ENCODE measurements at places on chromosomes 6 and 20.

- DNase-seq, result no peak
These were observed 17.0 kb downstream of the UQCC2 start for GRCh38 chr6:33694401-33694931.

GRCh38 chr6:73519926-73520687 is 725 bp downstream of the EEF1A1 start:
- no peak for DNase-seq

DNA sequence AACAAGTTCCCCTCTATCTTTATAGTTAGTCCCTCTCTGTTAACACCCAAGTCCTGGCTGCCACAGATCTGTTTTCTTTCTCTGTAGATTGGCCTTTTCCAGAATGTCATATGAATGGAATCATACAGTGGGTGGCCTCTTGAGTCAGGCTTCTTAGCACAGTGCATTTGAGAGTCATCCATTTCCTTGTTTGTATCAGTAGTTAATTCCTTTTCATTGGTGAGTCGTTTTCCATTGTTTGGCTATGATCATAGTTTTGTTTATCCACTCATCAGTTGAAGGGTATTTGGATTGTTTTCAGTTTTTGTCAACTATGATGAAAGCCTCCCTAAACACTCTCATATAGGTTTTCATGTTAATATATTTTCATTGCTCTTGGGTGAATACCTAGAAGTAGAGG is 248.3 kb downstream of the ARID1B start:
- DNase-seq, result no peak

DNA sequence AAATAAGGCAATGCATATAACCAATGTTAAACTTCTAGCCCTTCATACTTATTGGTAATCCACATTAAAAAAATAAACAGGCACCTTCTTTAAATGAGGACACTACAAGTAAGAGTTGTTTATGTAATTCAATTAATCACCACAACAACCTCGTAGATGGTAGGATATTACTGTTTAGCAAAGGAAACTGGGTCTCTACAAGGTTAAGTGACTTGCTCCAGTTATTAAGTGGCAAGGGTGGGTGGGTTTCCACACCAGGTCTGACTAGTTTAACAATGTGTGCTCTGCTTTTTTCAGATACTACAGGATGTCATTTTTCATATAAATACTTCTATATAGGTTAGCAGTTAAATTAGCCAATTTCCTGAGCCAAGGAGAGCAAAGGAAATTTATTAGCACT is 129.1 kb downstream of the MAN1A1 start:
- DNase-seq, result no peak

DNA sequence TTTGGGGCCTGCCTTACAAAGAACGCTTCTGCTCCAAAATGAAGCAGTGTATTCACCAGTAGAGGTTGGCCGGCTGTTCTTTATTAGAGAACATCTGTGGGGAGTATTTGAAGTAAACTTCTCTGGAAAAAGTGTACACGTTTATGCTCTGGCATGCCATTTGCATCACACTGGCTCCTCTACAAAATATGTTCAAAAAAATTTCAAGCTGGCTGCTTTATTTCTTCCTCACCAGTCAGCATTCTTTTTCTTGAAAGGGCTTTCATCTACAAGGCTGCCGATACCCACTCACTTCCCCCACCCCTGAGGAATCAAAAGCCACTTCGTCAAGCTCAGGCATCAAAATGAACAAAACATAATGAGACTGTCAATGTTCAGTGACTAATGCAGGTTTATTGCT is 294.1 kb downstream of the TFAP2B start:
- no peak for DNase-seq

DNA sequence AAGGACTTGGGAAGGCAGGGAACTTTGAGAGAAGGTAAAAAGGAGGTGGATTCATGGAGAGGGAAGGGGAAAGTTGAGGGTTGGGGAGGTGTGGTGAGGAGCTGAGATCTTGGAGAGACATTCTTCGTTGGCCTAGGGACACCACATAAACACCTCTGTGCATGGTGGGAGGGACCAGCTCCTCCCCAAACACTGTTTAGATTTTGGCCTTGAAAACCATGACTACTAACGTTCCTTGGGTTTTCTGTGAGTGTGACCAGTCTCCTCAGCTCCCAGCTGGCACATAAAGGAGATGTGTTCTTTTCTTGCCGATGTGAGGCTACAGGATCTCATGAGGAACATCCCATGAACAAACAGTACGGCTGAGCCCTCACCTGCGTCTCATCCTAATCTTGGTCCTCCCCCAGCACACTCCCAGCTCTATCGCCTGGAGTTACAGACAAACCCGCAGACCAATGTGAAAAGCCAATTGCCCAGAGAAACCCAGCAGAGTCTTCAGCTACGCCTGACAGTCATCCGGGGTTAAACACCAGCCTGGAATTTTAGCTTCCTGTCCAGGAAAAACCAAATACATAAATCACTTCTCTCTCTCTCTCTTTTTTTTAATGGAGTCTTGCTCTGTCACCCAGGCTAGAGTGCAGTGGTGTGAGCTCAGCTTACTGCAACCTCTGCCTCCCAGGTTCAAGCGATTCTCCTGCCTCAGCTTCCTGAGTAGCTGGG is 22.0 kb upstream of the DDR1 start:
- no peak for DNase-seq
